ENCODE measurements at places on chromosomes 16 and 17. TPM values are rescaled to one million over a fixed set of nuclear protein-coding genes. Genes with fewer than 3 reads are reported as not detected.

- DNase-seq, result peak; percentile 38
- H3K36me3 ChIP-seq, result no peaks in the 10 kb centered on the region
- H3K27me3 ChIP-seq, result peaks cover 42% of the 10 kb centered on the region
- H3K4me3 ChIP-seq, result peak overlapping the region; percentile 61
Measured at GRCh38 chr17:8326511-8327302, 12.9 kb upstream of the ODF4 start.

GRCh38 chr17:14458724-14459123 is 157.8 kb downstream of the HS3ST3B1 start:
- H3K4me1 ChIP-seq, result no peaks in the 10 kb centered on the region
- no peaks in the 10 kb centered on the region for H3K27me3 ChIP-seq
- H3K4me3 ChIP-seq, result no peak overlapping the region
- H3K27ac ChIP-seq, result no peak overlapping the region
- no peaks in the 10 kb centered on the region for H3K36me3 ChIP-seq
- no peak for DNase-seq

DNA sequence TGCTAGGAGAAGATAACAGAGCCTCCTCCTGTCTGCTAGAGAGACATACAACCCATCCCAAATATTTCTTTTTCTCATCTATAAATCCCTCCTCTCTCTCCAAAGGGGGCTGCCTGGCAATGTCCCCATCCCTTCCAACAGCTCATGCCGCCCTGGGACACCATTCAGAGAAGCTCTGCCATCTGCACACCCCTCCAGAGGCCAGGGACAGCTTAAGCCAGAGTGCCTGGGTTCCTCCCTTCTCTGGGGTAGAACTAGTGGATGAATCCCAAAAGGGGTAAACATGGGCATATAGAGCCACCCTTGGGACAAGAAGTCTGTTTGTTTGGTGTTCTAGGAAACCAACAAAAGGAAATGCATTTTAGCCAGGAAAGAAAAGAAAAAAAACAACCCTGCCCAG is 2.6 kb upstream of the LPO start:
- no peak overlapping the region for H3K4me3 ChIP-seq
- peaks cover 39% of the 10 kb centered on the region for H3K27me3 ChIP-seq
- peaks cover 7% of the 10 kb centered on the region for H3K4me1 ChIP-seq
- no peaks in the 10 kb centered on the region for H3K36me3 ChIP-seq
- no peak overlapping the region for H3K27ac ChIP-seq

CYLD gene
- total RNA-seq, result 133 TPM

ADAMTS18 gene
- total RNA-seq, result not detected

LHX1 gene
- total RNA-seq, result 0.17 TPM

Measured in activated CD4-positive, alpha-beta memory T cell treated with anti-CD3 and anti-CD28 coated beads for 36 hours (primary cell).